Fibroblast of the conjunctiva (primary cell): ENCODE measurements at places on chromosomes 2 and 18.

- no peak for DNase-seq
These were observed 253.3 kb downstream of the SPAG16 start for GRCh38 chr2:213537579-213537978.

DNA sequence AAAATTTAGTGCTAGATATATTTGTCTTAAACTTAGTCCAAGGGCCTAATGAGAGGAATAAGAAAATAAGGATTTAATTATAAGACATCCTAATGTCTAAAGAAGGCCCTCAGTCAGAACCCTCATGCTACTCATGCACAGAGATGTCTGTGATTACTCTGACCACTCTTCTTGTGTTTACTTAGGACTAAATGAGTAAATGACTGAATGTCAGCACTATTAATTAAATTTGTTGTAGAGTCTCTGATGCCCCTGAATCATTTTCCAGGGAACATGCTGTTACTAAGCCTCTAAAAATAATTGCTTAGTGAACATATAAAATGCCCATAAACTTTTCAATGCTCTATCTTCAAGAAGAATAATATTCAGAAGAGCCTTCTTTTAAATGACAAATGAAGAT lies 32.4 kb downstream of the GULP1 start:
- DNase-seq: no peak

GRCh38 chr2:164657129-164657528 lies 35.8 kb upstream of the GRB14 start:
- DNase-seq: no peak

GRCh38 chr2:184534986-184535385 lies 63.3 kb upstream of the ZNF804A start:
- no peak for DNase-seq

DNA sequence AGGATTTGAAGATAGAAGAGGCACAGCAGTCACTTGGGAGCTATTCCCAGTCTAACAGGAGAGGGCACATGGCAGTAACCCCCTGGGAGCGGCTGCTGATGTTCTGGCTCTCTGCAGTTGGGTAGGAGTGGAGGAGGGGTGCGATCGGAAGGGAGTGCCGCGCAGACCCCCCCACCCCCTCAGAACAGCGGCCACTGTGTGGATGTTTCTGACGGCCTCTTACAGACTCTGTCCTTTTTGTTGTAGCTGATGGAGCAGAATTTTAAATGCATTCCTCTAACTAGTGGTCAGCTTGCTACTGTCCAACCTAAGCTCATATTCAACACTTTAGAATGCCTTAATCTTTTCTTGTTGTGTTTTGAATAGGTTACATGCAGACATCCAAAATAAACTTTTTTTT lies 127.9 kb downstream of the AGAP1 start:
- DNase-seq: no peak
